OCI-M1 (cell line): ENCODE measurements at places on chromosomes 16 and 17.

- DNase-seq: no peak
Measured at GRCh38 chr17:17703140-17703919, 22.1 kb downstream of the RAI1 start.

GRCh38 chr17:48153691-48154358 is 46.3 kb downstream of the SNX11 start:
- peak; percentile 87 for DNase-seq

DNA sequence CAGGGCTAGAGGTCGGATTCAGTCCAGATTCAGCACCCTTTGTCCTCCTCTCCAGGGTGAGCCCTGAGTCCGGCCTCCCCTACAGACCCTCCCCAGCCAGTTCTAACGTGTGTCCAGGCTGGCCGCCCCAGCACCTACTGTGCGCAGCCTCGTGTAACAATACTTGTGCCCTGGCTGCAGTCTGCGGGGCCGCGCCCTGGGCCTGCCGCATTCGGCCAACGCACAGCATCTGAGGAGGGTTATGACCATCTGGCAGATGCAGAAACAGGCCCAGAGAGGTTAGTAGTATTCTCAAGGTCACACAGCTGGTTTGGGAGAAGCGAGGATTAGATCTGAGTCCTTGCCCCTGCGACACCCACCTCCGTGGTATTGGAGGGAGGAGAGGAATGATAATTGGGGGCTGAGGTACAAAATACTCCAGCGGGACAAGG is 968 bp downstream of the RIPOR1 start:
- no peak for DNase-seq

DNA sequence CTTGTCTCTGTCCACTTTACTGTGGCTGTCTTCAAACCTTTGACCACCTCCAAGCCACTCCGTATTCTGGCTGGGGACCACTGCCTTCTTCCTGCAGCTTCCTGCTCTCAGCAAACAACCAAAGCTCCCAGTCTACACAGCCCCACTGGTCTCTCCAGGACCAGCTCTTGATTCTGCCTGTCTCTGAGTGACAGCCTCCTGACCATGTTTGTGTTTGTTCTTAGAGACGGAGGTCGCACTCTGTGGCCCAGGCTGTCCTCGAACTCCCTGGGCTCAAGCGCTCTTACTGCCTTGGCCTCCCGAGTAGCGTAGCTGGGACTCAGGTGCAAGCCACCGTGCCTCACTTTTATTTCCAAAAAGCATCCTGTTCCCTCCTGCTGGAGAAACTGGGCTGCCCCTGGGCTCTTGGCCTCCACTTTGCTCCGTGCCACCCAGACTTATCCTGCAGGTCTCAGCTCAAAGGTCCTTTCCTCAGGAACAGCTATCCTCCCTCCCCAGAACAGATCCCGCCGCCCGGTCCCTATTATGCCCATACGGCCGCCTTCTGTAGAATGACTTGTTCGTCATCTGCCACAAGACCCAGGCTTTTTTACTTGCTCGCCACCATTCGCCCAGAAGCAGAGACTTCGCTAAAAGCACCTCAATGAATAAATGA is 9.1 kb downstream of the MNT start:
- no peak for DNase-seq

- DNase-seq: no peak
Measured at GRCh38 chr17:62614142-62614541, 13.3 kb upstream of the MRC2 start.

GRCh38 chr16:10907757-10908045 is 30.7 kb downstream of the CIITA start:
- no peak for DNase-seq

DNA sequence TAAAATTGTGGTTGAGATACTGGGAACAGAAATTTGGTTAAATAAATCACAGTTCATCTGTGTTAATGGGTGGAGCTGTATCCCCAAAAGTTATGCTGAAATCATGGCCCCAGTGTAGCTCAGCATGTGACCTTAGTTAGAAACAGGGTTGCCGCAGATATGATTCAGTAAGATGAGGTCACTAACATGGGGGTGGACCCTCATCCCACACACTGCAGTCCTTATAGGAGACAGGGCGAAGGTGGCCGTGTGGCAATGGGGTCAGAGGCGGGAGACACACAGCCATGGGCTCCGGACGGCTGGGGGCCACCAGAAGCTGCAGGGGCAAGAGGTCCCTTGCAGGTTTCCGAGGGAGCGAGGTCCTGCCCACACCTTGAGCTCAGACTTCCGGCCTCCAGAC is 10.7 kb downstream of the GALNS start:
- no peak for DNase-seq

DNA sequence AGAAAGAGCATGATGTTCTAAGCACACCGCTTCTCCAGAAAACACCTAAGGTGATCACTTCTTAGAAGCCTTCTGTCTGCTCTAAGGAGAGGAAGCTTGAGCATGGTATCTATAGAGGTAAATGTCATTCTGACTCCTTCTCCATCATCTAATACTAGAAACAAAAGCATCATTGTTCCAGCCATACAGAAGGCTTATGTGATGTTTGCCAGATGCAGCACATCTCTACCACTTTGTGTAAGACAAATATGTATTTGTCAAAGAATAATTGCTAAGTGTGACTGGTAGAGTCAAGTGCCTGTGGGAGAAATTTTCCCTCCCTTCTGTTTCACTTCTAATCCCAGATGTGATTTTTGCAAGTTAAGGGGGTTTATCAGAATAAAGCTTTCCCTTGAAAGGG is 217.1 kb downstream of the HS3ST3A1 start:
- DNase-seq: no peak

DNA sequence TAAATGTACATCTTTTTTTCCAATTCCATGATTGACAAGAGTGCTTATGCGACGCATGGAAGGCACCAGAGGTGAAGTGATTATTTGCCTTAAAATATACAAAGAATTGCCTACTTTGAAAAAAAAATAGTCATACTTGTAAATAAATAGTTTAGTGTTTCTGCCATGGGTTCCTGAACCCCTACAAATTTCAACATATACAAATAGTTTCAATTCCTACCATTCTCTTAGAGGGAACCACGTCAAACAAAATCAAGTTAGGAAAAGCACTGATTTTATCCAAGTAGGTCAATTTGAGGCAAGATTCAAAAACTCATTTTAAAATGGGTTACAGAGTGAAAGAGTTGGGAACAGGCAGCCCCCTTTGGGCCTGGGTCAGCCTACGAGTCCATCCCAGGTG is 11.7 kb downstream of the CMTM3 start:
- DNase-seq: no peak

DNA sequence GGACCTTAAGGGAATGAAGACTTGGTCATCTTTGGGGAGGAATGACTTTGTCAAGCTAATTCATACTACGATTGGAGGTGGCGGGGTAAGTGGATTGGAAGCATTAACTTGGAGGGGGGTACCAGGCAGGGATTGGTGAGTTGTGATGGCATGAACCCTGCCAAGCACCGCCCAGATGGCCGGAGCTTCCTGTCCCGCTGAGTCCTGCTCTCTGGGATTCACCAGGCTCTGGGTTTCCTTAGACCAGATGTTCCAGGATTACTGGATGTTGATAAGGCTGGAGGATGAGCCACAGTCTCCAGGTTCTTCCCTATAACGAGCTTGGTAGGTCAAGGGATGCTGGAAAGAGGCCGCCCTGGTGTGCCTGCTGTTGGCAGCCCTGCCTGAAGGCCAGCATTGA is 154.9 kb downstream of the SDK2 start:
- DNase-seq: no peak

GRCh38 chr16:75260851-75261589 is 9.6 kb upstream of the BCAR1 start:
- no peak for DNase-seq

GRCh38 chr16:6510261-6510660 is 822.4 kb upstream of the RBFOX1 start:
- no peak for DNase-seq

- no peak for DNase-seq
Measured at GRCh38 chr16:70809392-70810060, 8.6 kb upstream of the VAC14 start.

DNA sequence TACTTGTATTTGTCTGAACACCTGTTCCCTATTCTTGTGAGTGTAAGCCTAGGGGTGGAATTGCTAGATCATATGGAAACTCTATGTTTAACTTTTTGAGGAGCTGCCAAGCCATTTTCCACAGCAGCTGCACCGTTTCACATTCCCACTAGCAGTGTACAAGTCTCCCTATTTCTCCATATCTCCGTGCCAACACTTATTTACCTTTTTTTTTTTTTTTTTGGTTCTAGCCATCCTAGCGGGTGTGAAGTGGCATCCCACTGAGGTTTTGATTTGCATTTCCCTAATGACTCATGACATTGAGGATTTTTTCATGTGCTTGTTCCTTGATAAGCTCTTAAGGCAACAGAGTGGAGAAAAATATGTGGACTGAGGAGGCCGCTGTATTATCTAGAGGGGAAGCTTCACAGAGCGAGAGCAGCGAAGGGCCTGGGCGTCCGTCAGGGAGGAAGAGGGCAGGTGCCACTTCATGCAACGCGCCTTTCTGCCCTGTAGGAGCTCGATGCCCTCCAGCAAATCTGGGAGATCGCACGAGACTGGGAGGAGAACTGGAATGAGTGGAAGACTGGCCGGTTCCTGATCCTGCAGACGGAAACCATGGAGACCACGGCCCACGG is 50.0 kb downstream of the DNAH2 start:
- no peak for DNase-seq

GRCh38 chr16:85162478-85163277 is 50.4 kb upstream of the CIBAR2 start:
- DNase-seq: no peak

- DNase-seq: no peak
Measured at GRCh38 chr16:78198288-78198687, 98.8 kb downstream of the WWOX start.

- no peak for DNase-seq
Measured at GRCh38 chr16:56613706-56614105, 5.3 kb downstream of the MT2A start.

DNA sequence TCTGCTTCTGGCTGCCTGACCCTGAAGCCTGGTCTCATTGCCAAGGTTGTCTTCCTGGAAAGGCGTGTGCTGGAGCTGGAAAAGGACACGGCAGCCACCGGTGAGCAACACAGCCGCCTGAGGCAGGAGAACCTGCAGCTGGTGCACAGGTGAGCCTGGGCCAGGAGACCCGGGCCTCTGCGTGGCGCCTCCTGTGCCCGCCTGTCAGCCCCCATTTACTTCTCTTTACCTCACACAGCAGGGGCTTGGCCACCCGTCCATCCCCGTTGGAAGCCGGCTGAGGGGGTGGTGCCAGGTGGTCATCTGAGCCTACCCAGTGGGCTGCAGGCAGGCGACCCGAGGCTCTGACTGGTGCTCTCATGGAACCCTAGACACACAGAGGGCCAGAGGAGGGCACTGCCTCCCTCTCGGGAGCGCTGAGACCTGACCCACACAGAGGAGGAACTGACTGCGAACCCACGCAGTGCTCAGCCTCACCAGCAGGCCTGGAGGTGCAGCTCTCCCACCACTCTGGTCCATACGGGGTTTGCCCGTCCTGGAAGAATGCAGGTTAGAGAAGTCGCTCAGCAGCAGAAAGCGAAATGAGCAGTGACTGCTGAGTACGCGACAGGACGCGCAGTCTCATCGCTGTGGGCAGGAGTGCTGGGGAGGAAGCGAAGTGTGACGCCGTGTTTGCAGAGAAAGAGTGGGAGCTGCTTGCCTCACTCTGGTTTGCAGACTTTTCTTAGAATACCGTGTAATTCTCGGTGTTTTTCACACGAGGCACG is 21.9 kb upstream of the CAPN15 start:
- no peak for DNase-seq

DNA sequence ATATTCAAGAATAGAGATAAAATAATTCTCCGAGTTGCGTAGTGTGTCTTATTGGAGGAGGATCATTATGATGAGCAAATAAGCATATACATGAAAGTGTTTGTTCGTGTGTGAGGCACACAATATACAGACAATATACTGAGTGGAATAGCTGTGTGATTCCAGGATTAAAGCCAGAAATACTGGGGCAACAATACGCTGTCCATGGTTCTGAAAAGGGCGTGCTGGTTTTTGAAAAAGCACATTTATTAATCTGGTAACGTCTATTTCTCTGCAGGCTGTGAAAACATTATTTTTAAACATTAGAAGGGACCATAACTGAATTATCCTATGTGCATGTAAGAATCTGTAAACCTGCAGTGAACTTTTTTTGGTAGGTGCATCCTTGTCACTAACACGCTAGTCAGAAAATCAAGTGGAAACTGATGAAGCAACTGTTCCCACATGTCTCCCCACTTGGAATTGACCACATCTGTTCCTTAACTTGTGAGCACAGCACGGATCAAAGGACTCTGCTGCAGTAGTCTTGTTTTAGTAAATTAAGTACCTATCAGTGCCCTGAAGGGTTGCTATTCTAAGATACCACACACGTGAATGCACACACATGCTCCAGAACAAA is 346.0 kb downstream of the GRIN2A start:
- DNase-seq: peak; percentile 13

DNA sequence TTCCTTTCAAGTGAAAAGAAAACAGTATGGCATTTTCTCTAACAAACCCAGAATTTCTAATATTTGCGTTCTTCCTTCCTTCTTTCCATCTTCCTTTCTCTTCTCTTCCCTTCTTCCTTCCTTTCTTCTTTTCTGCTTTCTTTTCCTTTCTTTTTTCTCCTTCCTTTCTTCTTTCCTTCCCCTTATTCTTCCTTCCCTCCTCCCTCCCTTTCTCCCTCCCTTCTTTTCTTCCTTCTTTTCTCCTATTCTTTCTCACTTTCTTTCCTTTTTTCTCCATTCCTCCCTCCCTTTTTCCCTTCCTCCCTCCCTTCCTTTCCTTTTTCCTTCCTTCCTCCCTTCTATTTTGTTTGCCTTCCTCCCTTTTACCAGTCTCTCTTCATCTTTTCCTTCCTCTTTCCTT is 194.8 kb downstream of the SHCBP1 start:
- no peak for DNase-seq

DNA sequence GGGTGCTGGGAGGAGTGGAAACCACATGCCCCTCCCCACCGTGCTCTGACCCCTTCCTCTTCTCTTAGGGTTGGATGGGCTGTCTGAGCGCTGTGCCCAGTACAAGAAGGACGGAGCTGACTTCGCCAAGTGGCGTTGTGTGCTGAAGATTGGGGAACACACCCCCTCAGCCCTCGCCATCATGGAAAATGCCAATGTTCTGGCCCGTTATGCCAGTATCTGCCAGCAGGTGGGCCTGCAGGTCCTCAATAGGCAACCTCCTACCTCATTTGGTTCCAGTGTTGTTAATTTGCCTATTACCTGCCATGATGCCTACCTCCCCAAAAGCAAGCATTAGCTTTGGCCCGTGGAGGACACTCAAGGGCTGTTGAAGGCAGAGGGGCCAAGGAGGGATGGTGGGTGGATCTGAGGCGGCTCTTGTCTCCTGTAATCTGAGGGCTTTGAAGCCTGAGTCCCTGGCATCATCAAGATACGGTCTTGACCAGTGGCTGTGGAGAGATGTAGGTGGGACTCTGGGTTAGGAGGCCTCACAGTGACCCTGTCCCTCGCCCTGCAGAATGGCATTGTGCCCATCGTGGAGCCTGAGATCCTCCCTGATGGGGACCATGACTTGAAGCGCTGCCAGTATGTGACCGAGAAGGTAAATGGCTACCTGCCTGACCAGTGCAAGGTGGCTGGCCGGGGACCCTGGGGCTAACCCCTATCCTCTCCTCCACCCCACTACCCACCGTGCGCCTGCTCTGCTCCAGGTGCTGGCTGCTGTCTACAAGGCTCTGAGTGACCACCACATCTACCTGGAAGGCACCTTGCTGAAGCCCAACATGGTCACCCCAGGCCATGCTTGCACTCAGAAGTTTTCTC is 3.4 kb downstream of the ALDOA start:
- DNase-seq: peak; percentile 43
